Occipital lobe (tissue), 3 donors: ENCODE measurements at places on chromosomes 3 and 15. TPM values are rescaled to one million over a fixed set of nuclear protein-coding genes. Genes with fewer than 3 reads are reported as not detected.

The GATM gene
- total RNA-seq: 150 TPM

The MESP2 gene
- total RNA-seq: not detected

The FMN1 gene
- 3.9 TPM for total RNA-seq

The SKOR1 gene
- 0.16 TPM for total RNA-seq

The C3orf20 gene
- 0.16 TPM for total RNA-seq

The ACP3 gene
- 1.2 TPM for total RNA-seq

The GREM1 gene
- total RNA-seq: 3.4 TPM

The PLCH1 gene
- total RNA-seq: 10.9 TPM

The SPINT1 gene
- 5.1 TPM for total RNA-seq

The TMEM40 gene
- total RNA-seq: not detected

The CILP gene
- total RNA-seq: 0.31 TPM

The CKMT1B gene
- total RNA-seq: 6.7 TPM
